SJSA1 (cell line): ENCODE measurements at places on chromosomes 2 and 18.

GRCh38 chr2:164015328-164016123 lies 279.7 kb upstream of the FIGN start:
- DNase-seq, result no peak

DNA sequence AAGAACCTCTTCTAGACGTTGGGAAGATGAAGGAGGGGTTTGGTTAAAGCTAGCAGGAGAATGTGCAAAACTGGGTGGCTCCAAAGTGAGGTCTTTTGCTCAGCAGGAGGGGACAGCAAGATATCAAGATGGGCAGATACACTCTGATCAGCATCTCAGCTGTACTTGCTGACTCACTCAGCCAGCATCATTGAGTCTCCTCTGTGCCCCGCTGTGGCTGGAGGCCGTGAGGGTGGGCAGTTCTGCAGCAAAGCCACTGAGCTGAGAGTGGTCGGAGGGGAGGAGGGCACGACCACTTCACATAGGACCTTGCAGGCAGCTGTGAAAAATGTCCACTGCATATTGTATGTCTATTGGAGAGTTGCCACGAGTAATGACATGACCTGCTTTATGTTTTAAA lies 152.0 kb downstream of the CAPN13 start:
- no peak for DNase-seq

DNA sequence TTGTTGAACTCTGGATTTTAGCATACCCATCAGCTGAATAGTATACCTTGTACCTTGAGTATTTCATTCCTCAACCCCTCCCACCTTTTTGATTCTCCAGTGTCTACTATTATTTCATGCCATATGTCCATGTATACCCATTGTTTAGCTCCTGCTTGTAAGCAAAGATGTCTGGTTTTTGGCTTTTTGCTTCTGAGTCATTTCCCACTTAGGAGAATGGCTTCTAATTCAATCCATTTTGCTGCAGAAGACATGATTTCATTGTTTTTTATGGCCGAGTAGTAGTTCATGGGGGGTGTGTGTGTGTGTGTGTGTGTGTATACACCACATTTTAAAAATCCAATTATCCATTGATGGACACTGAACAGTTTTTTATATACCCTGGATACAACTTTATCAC lies 24.3 kb upstream of the MOCOS start:
- no peak for DNase-seq

GRCh38 chr2:197159661-197160211 lies 150.8 kb downstream of the ANKRD44 start:
- DNase-seq, result peak; percentile 76

- DNase-seq, result no peak
Measured at GRCh38 chr2:96414161-96414710, 78.7 kb downstream of the NCAPH start.

- no peak for DNase-seq
Measured at GRCh38 chr2:232886632-232887031, 16.6 kb downstream of the SNORC start.

DNA sequence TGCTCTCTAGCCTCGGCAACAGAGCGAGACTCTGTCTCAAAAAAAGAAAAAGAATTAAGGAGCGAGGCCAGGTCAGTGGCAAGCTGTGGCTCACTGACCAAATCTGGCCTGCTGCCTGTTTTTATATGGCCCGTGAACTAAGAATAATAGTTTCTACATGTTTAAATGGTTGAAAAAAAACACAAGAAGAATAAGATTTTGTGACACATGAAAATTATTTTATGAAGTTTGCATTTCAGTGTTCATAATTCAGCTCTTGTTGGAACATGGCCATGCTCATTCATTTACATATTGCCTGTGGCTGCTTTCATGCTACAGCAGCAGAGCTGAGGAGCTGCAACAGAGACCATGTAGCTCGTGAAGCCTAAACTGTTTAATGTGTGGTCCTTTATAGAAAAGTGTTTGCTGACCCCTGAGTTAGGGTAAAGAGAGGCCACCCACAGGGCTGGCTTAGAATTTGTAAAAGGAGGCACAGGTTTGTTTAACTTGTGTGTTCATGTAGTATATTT lies 59.5 kb downstream of the MFSD6 start:
- DNase-seq, result peak; percentile 85

DNA sequence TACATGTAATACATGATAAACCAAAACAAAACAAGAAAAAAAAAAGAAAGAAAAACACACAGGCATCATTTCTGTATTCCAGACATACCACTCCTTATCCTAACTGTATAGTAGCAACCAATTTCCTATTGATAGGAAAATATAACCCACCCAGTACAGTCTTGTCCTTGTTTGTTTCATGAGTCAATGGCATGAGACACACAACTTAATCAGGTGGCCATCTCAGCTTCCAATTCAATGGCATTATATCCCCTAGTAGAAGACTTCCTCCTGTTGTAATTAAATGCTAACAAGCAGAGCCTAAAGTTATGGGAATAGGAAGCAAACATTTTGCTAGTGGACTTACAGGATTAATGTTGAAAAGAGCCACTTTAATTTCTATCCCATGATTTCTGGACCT lies 121.0 kb upstream of the NOL4 start:
- DNase-seq, result no peak

DNA sequence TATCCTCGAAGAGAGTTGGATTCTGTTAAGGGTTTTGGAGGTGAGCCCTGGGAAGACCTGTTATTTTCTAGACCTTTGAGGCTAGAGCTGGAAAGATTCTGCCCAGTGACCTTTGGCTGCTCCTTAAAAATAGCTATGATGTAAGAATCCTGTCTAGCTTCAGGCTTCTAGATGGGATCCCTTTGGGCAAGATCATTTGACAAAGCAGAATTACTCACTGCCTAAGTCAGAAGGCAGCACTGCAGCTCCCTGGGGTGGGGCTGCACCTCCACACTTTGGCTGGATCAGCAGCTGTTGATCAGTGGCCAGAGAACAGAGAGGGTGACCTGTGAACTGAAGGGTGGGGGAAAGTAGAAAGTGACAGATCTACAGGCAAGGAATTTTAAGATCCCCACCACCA lies 103.8 kb downstream of the ASAP2 start:
- no peak for DNase-seq

GRCh38 chr18:34933909-34934661 lies 107.1 kb upstream of the MAPRE2 start:
- DNase-seq, result no peak

DNA sequence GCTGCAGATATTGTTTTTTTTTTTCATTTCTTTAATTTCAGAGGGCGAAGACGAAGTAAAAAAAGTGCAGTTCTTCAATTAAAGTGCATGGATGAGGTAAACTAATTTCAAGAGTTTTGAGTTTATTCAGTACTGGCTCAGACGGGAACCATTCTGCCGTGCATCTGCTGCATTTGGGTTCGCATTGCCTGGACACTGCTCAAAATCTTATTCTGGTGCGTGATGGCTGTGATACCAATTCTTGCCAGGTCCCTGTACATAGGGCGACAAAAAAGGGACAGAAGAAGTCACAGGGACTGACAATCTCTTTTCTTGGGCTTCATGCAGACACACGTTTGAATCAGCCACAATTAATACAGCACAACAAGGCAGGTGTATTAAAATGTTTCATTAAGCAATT lies 146.2 kb downstream of the EPHA4 start:
- no peak for DNase-seq

GRCh38 chr18:45958730-45959129 lies 8.4 kb downstream of the EPG5 start:
- no peak for DNase-seq
